Mesothelial cell of epicardium (in vitro differentiated cells): ENCODE measurements at places on chromosomes 6 and 20.
A peak's percentile ranks its signal among the peaks of the same experiment; 100 is the strongest.

DNA sequence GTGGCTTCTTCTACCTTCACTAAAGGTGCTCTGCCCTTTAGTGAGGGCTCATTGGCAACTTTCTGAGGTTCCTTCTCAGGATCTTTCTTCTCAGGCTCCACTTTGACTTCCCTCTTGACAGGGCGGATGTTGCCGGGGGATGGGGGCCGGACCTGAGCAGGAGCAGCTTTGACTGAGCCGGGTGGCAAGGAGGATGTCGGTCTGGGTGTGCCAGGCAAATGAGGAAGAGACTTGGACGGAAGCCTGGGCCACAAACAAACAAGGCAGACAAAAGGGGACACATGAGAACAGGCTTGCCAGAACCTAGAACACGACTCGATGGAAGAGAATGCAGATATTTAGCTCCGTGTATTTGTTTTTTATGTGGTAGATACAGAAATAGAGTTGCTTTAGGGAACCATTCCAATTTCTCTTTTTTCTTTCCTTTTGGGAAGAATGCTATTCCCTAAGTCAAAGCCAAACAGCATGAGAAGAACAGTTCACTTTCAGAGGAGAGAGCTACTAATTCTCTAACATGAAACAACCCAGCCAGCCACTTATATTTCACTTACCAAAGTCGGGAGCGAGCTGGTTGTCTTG, 76.2 kb upstream of the BCLAF1 start:
- peaks cover 4% of the 10 kb centered on the region for H3K36me3 ChIP-seq
- no peak overlapping the region for H3K4me3 ChIP-seq
- H3K4me1 ChIP-seq, result peaks cover under 1% of the 10 kb centered on the region
- no peak for DNase-seq
- H3K27ac ChIP-seq, result no peak overlapping the region

- peaks cover 46% of the 10 kb centered on the region for H3K27me3 ChIP-seq
- H3K4me3 ChIP-seq, result no peak overlapping the region
- H3K36me3 ChIP-seq, result no peaks in the 10 kb centered on the region
These were observed 278.2 kb downstream of the CLIC5 start for GRCh38 chr6:45737331-45738056.

DNA sequence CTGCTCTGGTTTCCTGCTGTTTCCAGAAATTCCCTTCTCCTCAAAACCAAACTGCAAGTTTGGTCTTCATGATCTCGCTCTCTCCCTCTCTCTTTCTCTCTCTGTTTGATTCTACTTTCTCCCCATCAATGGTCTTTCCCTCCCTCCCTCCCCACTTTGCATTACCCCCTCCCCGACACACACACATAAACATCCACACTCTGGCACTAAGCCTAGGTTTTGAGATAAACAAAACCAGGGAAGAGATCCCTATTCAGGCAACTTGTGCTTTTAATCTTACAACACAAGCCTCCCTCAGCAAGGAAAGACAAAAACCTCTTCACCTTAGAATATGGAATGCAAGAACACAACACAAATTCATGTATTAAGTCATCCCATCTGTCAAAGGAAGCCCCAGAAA, 73.5 kb upstream of the PTPRT start:
- no peaks in the 10 kb centered on the region for H3K4me1 ChIP-seq
- DNase-seq, result no peak
- no peak overlapping the region for H3K27ac ChIP-seq
- H3K4me3 ChIP-seq, result no peak overlapping the region
- no peaks in the 10 kb centered on the region for H3K36me3 ChIP-seq

GRCh38 chr6:40308533-40309306, 278.4 kb downstream of the LRFN2 start:
- H3K27me3 ChIP-seq, result peaks cover 82% of the 10 kb centered on the region
- H3K4me1 ChIP-seq, result peaks cover 2% of the 10 kb centered on the region
- peak; percentile 87 for DNase-seq
- H3K4me3 ChIP-seq, result no peak overlapping the region
- H3K27ac ChIP-seq, result no peak overlapping the region

GRCh38 chr6:22956029-22956681, 386.8 kb downstream of the HDGFL1 start:
- H3K27me3 ChIP-seq, result no peaks in the 10 kb centered on the region
- no peak for DNase-seq
- peaks cover 81% of the 10 kb centered on the region for H3K4me1 ChIP-seq
- peaks cover 6% of the 10 kb centered on the region for H3K36me3 ChIP-seq
- H3K4me3 ChIP-seq, result no peak overlapping the region

DNA sequence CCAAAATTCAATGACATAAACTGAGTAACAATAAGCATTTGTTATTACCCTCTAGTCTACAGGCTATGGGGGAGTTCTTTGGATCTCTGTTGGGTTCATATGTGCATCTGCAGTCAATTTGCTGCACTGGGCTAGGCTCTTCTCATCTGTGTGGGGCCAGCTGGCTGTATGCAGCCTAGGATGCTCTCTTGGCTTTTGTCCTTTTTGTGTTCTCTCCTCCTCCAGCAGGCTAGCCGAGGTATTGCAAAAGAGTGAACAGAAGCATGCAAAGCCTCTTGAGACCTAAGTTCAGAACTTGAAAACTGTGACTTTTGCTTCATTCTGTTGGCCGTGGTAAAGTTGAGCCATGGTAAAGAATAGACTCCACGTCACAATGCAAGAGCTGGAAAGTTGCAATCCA, 62.8 kb upstream of the FOXO3 start:
- no peaks in the 10 kb centered on the region for H3K27me3 ChIP-seq
- DNase-seq, result no peak
- H3K4me1 ChIP-seq, result peaks cover 5% of the 10 kb centered on the region

DNA sequence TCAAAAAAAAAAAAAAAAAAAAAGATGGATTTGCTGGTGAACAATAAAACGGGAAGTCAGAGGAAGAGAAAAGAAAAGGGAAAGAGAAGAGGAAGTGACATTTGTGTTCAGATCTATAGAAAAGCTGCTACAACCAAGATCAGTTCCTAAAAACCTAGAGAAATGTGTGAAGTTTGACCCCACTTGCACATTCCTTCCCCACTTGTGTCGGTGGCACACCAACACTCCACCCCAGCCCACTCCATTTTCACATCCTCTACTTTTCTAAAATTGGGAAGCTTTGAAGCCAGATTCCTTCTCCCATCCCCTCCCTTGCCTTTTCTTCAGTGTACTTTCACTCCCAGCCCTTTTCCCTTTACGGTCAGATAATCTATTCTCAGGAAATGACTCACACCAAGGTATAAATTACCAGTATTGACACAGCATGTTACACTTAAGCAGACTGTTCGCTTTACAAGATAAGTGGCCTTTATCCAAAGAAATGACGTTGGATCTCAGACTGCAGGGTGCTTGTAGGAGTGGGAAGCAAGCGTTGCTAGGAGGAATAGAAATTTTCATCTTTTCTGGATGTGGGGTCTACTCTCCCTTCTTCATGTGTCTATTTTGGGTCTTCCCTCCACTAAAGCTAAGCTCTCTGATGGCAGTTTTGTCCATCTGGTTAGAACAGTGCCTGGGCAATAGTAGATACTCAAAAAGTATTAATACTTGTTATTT, 92.5 kb upstream of the ADGRF1 start:
- H3K36me3 ChIP-seq, result no peaks in the 10 kb centered on the region
- DNase-seq, result no peak
- H3K27me3 ChIP-seq, result no peaks in the 10 kb centered on the region
- peak overlapping the region; percentile 33 for H3K27ac ChIP-seq
- peaks cover 36% of the 10 kb centered on the region for H3K4me1 ChIP-seq

DNA sequence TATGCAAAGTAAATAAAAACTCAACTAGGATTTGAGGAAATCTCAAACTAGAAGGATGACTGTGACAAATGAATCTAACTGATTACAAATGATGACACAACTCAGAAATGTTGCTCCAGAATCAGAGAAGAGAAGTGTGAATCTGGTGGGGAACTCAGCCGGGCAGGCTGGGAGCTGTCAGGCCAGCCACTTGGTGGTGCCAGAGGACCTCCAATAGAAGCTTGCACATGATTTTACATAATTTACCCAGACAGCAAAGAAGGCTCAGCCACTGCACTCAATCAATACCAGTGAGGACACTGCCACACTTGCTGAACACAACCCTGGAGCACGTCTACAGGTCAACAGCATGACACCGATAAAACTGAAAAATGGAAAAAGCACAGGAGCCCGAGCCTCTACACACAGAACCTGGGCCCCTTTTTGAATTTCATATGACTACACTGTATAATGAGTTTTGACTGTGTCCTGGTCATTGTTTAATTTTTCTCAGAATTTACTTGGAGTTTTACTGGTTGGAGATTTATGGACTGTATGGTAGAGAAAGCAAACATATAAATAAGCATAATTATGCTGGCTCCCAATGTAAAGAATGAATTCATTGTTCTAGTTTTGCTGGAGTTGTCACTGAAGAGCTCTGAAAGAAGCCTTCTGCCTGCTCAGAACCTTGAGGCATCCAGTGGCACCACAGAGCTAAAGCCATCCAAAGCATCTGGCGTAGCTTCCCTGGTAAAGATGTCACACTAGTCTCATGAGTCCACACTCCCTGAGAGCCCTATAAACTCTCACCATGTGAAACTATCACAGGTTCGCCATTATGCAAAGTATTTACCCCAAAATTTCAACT, 296.5 kb downstream of the THBS2 start:
- H3K27me3 ChIP-seq, result no peaks in the 10 kb centered on the region
- no peak overlapping the region for H3K27ac ChIP-seq
- H3K36me3 ChIP-seq, result no peaks in the 10 kb centered on the region
- DNase-seq, result peak; percentile 62
- peaks cover 5% of the 10 kb centered on the region for H3K4me1 ChIP-seq

GRCh38 chr20:7828437-7828836, 111.8 kb downstream of the HAO1 start:
- no peaks in the 10 kb centered on the region for H3K4me1 ChIP-seq
- DNase-seq, result no peak
- H3K36me3 ChIP-seq, result no peaks in the 10 kb centered on the region
- H3K4me3 ChIP-seq, result no peak overlapping the region
- no peak overlapping the region for H3K27ac ChIP-seq
- H3K27me3 ChIP-seq, result no peaks in the 10 kb centered on the region

GRCh38 chr20:10672624-10673127, 1.1 kb downstream of the JAG1 start:
- H3K27me3 ChIP-seq, result peaks cover 6% of the 10 kb centered on the region
- peak overlapping the region; percentile 94 for H3K27ac ChIP-seq
- peaks cover 3% of the 10 kb centered on the region for H3K36me3 ChIP-seq
- peak overlapping the region; percentile 98 for H3K4me3 ChIP-seq

- DNase-seq, result no peak
- H3K4me3 ChIP-seq, result no peak overlapping the region
- H3K4me1 ChIP-seq, result peaks cover 1% of the 10 kb centered on the region
- peaks cover 6% of the 10 kb centered on the region for H3K27me3 ChIP-seq
These were observed 84.5 kb upstream of the CHD6 start for GRCh38 chr20:41702647-41703046.

DNA sequence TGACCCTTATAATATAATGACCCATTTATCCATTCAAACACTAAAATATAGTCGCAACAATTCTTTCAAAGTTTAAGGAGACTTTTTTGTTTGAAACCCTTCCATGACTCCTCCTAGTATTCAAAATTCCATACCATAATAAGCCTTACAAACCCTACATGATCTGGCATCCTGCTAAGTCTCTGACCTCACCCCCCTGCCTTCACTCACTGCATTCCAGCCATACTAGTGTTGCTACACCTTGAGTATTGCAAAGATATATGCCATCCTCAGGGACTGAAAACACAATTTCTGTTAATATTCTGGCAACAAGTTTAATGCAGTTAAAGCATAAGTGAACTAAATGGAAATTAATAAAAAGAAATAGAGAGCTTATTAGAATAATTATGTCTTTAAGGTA, 168.4 kb downstream of the EYS start:
- no peak overlapping the region for H3K27ac ChIP-seq
- H3K36me3 ChIP-seq, result no peaks in the 10 kb centered on the region
- H3K27me3 ChIP-seq, result no peaks in the 10 kb centered on the region
- no peak for DNase-seq
- no peak overlapping the region for H3K4me3 ChIP-seq

DNA sequence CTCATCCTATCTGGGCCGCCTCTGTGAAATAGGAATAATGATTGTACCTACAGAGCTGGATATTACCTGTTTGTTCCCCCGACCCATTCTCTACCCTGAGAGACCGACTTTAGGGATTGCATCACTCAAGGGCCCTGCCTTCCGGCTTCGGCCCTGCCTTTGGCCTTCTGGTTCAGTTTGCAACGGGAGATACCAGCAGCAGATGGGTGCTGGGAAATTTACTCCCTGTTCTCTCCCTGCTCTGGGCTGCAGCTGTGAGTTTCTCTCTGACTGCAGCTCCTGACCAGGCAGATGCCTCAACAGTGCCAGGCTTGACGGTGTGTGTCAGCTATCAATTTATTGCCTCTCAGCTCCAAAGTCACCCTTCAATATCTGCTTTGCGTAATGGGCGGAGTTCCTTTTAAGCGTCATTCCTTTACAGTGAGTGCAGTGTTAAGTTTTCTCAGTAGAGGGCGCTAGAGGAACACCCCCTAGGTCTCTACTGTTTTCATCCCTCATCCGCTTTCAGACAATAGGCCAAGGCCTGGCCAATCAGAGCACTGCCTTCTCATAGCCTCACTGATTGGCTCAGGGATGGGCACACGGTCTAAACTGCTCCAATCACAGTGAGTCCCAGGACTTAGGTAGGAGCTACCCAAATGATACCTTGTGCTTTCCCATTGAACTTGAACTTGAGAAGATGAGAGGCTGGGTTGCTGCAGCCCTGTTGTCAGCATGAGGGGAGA, 30.0 kb downstream of the KCNG1 start:
- no peak for DNase-seq
- peak overlapping the region; percentile 39 for H3K27ac ChIP-seq
- no peaks in the 10 kb centered on the region for H3K27me3 ChIP-seq
- H3K4me1 ChIP-seq, result peaks cover 17% of the 10 kb centered on the region

GRCh38 chr20:16555754-16556153, 17.5 kb downstream of the KIF16B start:
- no peak overlapping the region for H3K27ac ChIP-seq
- H3K4me1 ChIP-seq, result peaks cover 6% of the 10 kb centered on the region
- peaks cover 1% of the 10 kb centered on the region for H3K36me3 ChIP-seq
- H3K27me3 ChIP-seq, result no peaks in the 10 kb centered on the region
- H3K4me3 ChIP-seq, result no peak overlapping the region

DNA sequence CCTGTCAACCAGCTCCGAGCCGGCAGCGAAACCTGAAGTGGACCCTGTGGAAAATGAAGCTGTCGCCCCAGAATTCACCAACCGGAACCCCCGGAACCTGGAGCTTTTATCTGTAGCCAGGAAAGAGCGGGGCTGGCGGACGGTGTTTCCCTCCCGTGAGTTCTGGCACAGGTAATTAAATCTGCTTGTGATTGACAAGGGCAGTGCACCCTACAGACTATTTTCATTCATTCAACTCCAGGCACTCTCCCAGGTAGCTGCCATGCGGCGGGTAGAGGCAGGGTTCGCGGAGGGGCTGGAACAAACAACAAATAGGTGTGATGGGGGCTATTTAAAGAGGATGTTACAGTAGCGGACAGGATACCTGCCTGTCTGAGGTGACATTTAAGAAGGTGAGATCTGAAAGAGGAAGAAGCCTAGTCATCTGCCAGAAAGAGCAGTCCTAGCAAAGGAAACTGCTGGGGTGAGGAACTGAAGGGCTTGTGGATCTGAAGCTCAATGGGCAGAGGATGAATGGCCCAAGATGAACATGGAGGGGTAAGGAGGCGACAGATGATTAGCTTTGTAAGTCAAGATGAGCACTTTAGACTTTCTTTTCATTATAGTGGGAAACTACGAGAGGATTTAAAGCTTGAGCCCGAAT, 810 bp downstream of the MRPL18 start:
- peaks cover 18% of the 10 kb centered on the region for H3K36me3 ChIP-seq
- no peak for DNase-seq
- peaks cover 31% of the 10 kb centered on the region for H3K4me1 ChIP-seq
- H3K4me3 ChIP-seq, result peak overlapping the region; percentile 98

GRCh38 chr6:35497571-35498421, 917 bp upstream of the TEAD3 start:
- H3K4me3 ChIP-seq, result peak overlapping the region; percentile 77
- H3K4me1 ChIP-seq, result peaks cover 62% of the 10 kb centered on the region
- H3K36me3 ChIP-seq, result no peaks in the 10 kb centered on the region
- peak; percentile 82 for DNase-seq
